Activated CD8-positive, alpha-beta memory T cell treated with anti-CD3 and anti-CD28 coated beads, Interleukin-2, amount 10 ng/mL, durations not matched to agents 7 days and 5 days (primary cell): ENCODE measurements at places on chromosomes 12 and 14. TPM values are rescaled to one million over a fixed set of nuclear protein-coding genes. Genes with fewer than 3 reads are reported as not detected.

Gene TMX1
- 59.3 TPM for total RNA-seq

GRCh38 chr14:88934351-88934806 lies 109.9 kb downstream of the TTC8 start:
- H3K4me3 ChIP-seq: no peak overlapping the region
- DNase-seq: no peak
- no peaks in the 10 kb centered on the region for H3K36me3 ChIP-seq
- no peak overlapping the region for H3K27ac ChIP-seq
- H3K4me1 ChIP-seq: no peaks in the 10 kb centered on the region

DNA sequence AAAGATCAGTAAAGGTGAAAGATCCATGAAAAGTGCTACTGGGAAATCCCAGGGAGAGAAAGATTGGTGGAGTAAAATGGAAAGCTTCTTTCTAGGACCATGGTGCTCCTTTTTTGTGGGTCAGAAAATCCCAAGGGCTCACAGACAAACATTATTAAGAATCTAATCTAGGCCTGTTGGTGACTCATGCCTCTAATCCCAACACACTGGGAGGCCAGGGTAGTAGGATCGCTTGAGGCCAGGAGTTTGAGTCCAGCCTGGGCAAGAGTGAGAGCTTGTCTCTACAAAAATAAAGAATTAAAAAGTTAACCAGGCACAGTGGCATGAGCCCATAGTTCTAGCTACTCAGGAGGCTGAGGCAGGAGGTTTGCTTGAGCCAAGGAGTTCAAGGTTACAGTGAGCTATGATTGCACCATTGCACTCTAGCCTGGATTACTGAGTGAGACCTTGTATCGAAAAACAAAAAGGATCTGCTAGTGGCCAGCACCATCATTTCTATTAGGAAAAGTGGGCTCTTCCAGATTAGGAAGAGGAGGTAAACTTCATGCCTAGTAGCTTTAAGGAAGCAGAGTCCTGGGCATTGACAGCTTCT lies 43.0 kb downstream of the TXNRD1 start:
- no peaks in the 10 kb centered on the region for H3K4me1 ChIP-seq
- peaks cover 16% of the 10 kb centered on the region for H3K27me3 ChIP-seq
- no peaks in the 10 kb centered on the region for H3K36me3 ChIP-seq
- no peak for DNase-seq
- H3K27ac ChIP-seq: no peak overlapping the region
- H3K4me3 ChIP-seq: no peak overlapping the region

DNA sequence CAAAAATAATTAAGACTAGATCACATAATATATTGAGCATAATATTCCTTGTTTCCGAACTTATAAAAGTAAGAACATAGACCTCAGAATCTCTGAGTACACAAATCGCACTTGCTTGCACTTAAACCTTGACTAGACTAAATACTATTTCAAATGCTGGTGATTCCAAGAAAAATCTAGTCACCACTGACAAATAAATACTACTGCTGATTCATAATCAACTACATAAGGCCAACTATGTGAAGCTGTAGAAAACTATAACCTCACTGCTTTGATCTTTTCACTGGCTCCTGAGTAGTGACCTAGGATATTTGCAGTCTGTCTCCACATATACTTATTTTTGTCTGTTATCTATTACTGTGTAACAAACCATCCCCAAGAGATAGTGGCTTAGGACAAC lies 245.4 kb downstream of the DIO2 start:
- no peak for DNase-seq
- H3K4me1 ChIP-seq: no peaks in the 10 kb centered on the region
- H3K27me3 ChIP-seq: no peaks in the 10 kb centered on the region
- H3K27ac ChIP-seq: no peak overlapping the region
- no peaks in the 10 kb centered on the region for H3K36me3 ChIP-seq

DNA sequence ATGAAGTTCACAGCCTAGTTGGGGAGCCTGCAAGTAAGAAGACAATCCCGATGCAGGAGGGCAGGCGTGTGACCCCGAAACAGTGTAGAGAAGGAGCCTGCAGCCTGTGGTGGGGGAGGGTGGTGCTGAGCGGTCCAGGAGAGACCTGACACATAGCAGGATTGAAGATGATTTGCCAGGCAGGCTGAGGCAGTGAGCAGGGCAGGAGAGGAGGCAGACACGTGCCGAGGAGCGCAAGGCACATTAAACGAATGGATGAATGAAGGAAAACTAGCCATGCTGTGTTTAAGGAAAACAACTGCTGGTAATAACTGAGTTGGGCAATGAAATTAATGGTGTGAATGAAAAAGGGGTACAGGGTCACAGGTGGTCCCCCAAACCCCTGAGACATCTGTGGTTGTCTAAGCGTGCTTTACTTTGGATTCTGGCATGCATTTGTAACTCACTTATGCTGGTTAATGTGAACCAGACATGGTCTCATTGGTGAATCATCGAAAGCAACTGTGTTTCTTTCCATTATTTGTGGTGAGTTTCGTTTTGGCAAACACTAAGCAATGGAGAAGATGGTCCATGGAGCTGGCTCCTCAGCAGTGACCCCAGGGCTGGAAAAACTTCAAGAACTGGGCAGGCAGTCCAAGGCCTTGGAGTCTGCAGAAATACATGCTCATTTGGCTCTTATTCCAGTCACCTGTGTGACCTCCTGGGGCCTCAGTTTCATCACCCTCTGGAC lies 96.9 kb upstream of the EVL start:
- H3K36me3 ChIP-seq: peaks cover 5% of the 10 kb centered on the region
- H3K4me1 ChIP-seq: peaks cover 12% of the 10 kb centered on the region
- DNase-seq: no peak
- H3K27ac ChIP-seq: no peak overlapping the region
- H3K27me3 ChIP-seq: peaks cover 59% of the 10 kb centered on the region

DNA sequence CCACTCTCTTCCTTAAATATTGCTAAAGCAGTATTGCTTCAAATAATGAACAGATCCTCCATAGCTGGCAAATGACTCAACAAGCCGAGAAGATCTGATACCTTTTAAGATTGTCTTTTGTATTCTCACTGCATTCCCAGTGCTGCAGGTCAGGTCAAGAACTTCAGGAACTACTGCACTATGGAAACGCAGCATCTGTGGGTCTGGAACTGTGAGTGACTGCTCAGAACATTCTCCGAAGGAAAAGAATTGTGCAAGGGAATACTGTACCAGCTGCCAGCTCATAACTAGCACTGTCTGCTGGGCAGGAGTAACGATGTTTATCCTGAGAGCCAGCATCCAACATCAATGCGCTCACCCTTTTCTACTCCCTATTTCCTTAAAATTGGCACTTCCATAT lies 348.0 kb upstream of the SOX5 start:
- H3K27ac ChIP-seq: no peak overlapping the region
- no peak for DNase-seq
- H3K4me1 ChIP-seq: no peaks in the 10 kb centered on the region
- H3K27me3 ChIP-seq: no peaks in the 10 kb centered on the region

- H3K27me3 ChIP-seq: no peaks in the 10 kb centered on the region
- DNase-seq: no peak
- no peak overlapping the region for H3K4me3 ChIP-seq
- no peak overlapping the region for H3K27ac ChIP-seq
- H3K4me1 ChIP-seq: no peaks in the 10 kb centered on the region
Measured at GRCh38 chr12:20507056-20507455, 138.7 kb downstream of the PDE3A start.

Gene LRP10
- 60.1 TPM for total RNA-seq

Gene MGP
- total RNA-seq: not detected

DNA sequence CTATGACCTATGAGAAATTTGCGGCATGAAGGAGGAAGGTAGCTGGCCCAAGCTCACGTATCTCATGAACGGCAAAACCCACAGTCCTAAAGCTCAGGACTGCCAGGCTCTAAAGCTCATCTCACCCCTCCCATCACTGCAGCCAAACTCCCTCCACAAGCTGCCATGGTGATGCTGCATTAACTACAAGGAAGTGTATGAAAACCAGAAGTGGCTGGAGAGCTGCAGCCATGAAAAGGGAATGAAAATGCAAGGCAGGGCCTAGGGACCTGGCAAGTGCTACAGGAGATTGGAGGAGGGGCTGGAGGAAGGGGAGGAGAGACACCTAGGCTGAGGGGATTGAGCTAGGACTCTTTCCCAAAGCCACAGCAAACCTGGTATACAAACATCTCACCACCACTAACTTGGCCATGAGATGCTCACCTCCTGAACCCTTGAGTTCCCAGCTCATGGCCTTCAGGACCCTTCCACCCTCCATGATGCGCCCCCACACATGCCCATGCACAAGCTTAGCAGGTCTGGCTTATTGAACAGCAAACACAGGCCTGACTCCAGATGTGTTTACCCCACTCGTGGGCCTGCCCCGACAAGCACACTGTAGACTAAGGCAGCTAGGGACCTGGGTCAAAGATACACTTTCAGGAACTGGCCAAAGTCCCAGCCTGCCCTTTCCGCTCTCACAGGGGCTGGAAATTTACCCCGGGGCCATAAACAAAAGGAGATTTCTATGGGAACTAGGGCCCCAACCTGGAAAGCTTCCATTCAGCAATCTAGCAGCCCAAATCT lies 42.0 kb downstream of the LTBP2 start:
- no peak overlapping the region for H3K4me3 ChIP-seq
- peaks cover 72% of the 10 kb centered on the region for H3K27me3 ChIP-seq
- H3K36me3 ChIP-seq: no peaks in the 10 kb centered on the region
- H3K27ac ChIP-seq: no peak overlapping the region

- no peak for DNase-seq
- no peak overlapping the region for H3K27ac ChIP-seq
Measured at GRCh38 chr14:66403183-66403582, 83.0 kb upstream of the CCDC196 start.

DNA sequence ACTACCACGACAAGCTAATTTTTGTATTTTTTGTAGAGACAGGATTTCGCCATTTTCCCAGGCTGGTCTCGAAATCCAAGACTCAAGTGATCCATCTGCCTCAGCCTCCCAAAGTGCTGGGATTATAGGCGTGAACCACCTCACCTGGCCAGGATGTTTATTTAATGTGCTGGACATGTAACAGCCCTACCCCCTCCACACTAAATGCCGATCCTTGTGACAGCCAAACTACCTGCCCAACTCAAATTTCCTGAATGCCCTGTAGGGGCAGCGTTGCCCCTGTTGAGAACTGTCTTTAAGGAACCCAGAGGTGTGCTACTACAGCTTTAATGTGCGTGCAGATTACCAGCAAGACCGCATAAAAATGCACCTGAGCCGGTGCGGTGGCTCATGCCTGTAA lies 48.1 kb downstream of the KCNK13 start:
- no peaks in the 10 kb centered on the region for H3K4me1 ChIP-seq
- no peak overlapping the region for H3K27ac ChIP-seq
- no peaks in the 10 kb centered on the region for H3K36me3 ChIP-seq
- peaks cover 19% of the 10 kb centered on the region for H3K27me3 ChIP-seq
- no peak overlapping the region for H3K4me3 ChIP-seq

DNA sequence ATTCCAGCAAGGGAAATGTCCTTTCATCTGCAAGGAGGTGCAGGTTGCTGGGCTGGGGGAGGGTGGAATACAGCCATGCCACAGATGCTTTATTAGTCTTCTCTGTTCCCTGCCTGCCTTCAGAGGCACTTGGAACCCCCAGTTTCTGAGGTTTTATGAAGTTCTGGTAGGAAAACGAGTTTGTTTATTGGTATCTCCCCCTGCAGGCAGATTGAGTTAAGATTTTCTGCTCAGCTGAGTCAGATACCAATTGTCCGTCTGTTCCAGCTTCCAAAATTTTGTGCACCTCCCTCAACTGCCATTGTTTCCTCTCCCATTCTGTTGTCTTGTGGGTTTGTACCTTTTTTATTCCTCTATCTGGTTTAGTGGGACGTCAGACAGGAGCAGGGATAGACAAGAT lies 155.6 kb downstream of the ETV6 start:
- H3K27me3 ChIP-seq: no peaks in the 10 kb centered on the region
- H3K36me3 ChIP-seq: peaks cover 22% of the 10 kb centered on the region
- DNase-seq: no peak
- H3K4me3 ChIP-seq: no peak overlapping the region
- no peak overlapping the region for H3K27ac ChIP-seq
- H3K4me1 ChIP-seq: peaks cover 10% of the 10 kb centered on the region

DNA sequence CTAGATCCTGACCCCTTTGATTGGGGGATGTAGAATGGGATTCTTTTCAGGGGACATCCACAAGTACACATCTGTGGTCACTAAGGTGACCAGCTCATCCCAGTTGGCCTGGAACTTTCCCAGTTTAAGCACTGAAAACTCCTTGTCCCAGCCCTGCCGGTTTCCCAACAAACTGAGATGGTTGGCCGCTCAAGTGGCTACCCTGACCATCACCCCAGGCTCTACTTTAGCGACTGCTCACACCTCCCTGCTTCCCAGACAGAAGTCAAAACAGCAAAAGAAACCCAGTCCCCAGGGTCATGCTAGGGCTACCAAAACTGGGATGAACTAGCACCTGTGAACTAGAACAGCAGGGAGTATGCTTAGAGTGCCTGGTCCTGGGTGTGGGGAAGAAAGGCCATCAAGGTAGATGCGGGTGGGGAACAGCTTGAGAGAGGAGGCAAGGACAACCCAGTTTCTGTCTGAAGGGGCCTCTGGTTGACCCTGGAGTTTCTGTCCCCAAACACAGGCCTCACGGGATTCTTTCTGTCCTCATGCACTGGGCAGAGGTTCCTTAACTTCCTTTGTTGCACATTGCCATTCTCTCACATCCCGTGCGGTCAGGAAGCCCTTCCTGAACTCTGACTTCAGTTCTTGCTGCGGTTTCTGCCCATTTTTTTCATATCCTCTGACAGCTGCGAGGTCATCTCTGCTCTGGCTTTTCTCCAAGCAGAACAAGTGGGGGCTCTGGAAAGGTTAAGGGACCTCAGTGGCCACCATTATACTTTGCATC lies 1.6 kb downstream of the LTB4R start:
- peak overlapping the region; percentile 87 for H3K27ac ChIP-seq
- no peaks in the 10 kb centered on the region for H3K27me3 ChIP-seq
- peak; percentile 79 for DNase-seq
- H3K4me1 ChIP-seq: peaks cover 76% of the 10 kb centered on the region

DNA sequence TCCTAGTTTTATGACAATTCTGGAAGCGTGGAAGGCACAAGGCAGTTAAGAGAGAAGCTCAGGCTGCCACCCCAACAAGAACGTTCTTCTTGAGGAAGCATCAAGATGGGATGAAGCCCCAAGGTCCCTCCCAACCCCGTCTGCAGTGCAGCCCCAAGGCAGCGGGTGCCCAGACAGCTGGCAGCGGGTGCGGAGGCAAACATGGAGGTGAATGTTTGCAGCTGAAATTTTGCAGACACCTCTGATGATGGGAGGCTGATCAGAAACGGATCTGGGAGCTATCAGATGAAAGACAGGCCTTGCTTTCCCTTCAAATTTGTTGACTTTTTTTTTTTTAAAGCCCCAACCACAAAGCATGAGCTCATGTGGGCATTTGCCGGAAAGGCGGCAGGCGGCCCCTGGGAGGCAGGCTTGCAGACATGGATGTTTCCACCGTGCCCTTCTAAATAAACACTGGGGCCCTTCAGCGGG lies 230.7 kb upstream of the RTL1 start:
- peaks cover 11% of the 10 kb centered on the region for H3K27me3 ChIP-seq
- peaks cover 3% of the 10 kb centered on the region for H3K4me1 ChIP-seq
- no peak overlapping the region for H3K4me3 ChIP-seq
- no peaks in the 10 kb centered on the region for H3K36me3 ChIP-seq

Gene PMEL
- 0.37 TPM for total RNA-seq

GRCh38 chr12:96196781-96197180 lies 2.6 kb downstream of the ELK3 start:
- no peak for DNase-seq
- peak overlapping the region; percentile 97 for H3K4me3 ChIP-seq
- H3K27ac ChIP-seq: peak overlapping the region; percentile 97
- peaks cover 40% of the 10 kb centered on the region for H3K4me1 ChIP-seq
- H3K36me3 ChIP-seq: peaks cover 5% of the 10 kb centered on the region
